ENCODE measurements at places on chromosomes 13 and 19.

GRCh38 chr13:48429886-48430285 lies 17.0 kb upstream of the LPAR6 start:
- DNase-seq = no peak

DNA sequence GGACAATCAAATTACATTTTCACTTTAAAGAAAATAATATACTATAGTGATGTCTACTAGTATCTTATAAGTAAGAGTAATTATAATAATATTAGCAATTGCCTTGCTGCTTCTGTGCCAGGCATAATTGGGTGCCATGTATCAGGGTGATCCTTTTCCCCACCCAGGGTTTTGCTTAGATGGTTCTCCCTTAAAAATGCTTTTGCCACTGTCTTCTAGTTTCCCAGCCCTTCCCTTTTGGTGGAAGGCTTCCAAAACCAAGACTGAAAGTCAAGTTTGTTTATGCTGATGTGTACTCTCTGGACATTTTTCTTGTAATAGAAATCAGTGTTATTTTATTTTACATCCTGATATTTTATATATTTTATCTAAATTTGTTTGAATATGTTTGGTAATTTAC lies 77.8 kb downstream of the ITGBL1 start:
- DNase-seq = no peak

DNA sequence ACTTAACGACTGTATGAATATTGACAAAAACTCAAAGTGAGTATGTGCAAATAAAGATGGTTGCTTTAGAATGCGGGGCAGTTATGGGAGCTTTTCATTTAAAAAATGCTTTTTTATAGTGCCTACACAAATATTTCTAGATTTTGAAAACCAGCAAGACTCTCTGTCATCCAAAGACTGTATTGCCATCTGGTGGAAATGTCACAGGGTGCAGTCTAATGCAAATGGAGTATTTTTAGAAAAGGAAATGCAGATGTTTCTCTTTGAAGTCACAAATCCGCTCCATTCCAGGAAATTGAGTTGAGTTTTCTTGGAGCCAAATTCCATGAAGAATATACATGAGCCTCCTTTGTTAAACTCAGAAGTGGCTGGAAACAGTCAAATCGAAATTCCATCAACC lies 2.3 kb upstream of the C1QTNF9B start:
- no peak for DNase-seq

- no peak for DNase-seq
These were observed 1.8 kb downstream of the FREM2 start for GRCh38 chr13:38688674-38689073.

GRCh38 chr13:30370916-30371521 lies 51.3 kb upstream of the UBE2L5 start:
- DNase-seq = no peak

- DNase-seq = no peak
These were observed 20.4 kb upstream of the ATP8A2 start for GRCh38 chr13:25351404-25351803.

GRCh38 chr13:39770221-39771090 lies 115.0 kb downstream of the COG6 start:
- no peak for DNase-seq

- no peak for DNase-seq
These were observed 39.1 kb downstream of the USP12 start for GRCh38 chr13:27132538-27132937.

DNA sequence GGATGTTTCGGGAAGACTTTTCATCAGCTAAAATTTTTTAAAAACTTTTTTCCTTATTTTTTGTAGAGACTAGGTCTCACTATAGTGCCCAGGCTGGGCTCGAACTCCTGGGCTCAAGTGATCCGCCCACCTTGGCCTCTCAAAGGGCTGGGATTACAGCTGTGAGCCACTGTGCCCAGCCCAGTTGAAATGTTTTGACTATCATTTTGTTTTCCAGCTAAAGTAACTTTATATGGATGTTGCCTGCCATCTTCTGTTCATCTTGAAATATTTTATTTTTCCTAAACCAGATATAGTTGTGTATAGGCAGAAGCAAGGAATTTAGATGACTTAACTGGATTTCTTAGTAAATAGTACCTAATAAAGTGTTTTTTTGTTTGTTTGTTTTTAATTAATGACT lies 7.0 kb downstream of the CAB39L start:
- DNase-seq = no peak

DNA sequence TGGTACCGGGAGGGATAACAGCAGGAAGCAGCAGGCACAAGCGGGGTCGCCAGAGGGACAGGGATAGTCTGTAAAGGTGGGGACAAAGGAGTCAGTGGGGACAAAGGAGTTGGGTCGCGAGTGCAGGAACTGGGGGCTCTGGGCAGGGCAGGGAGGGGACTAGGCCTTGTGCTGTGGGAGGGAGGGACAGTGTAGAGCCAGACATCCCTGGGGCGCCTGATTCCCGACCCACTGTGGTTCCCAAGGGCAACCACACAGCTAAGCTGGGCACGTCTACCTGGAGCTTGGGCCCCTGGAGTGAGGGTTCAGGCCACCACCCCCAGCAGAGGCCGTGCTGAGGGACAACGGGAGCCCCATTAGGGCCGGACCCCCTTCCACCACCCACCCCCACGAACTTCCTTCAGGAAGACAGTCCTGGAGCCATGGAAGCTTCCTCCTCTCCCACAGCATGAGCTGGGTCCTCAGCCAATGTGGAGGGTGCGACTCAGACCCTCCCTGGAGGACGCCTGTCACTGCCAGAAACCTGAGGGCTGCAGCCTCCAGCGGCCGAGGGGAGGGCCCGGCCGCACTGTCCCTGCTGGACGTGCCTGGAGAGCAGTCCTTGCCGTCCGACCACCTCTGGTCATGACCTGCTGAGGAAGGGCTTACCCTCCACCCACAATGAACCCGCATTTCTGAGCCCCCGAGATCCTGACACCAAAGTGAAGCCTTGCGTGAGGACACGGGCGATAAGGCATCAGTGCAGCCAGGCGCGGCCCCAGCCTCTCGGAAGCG lies 77.9 kb downstream of the SPACA7 start:
- DNase-seq = no peak

DNA sequence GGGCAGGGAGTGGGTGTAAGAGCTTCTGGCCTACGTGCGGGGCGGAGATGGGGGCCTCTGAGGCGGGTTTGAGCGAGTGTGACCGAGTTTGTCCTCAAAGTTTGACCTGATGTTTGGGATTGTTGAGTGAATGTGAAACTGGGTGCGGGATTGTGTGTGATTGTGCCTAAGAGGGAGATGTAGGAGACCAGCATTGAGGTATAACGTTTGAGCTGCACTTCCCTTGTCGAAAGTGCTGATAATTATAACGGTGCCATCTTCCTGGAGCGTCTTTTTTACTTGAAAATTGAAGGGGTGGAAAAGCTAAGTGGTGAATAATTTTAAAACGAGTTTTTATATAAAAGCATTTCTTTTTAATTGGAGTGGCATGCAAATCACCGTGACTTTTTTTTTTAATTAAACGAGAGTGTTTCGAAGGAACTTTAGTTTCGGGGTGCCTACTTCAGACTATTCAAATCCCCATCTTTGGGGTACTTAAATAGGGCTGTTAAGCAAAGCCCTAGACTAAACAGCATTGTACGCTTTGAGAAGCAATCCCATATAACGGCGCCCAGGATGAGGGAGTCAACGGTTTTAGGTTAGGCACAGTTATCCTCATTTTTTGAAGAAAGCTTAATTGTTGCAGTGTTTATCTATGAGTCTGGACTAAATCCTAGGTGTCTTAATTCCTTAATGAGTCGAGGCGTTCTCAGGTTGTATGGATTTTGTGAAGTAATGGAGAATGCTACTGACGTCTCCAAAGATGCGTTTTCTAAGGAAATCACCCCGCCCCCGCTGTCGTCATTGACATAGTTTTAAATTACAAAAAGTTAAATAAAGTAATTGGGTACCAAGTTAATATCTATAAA lies 594 bp downstream of the ZNF146 start:
- peak; percentile 35 for DNase-seq

DNA sequence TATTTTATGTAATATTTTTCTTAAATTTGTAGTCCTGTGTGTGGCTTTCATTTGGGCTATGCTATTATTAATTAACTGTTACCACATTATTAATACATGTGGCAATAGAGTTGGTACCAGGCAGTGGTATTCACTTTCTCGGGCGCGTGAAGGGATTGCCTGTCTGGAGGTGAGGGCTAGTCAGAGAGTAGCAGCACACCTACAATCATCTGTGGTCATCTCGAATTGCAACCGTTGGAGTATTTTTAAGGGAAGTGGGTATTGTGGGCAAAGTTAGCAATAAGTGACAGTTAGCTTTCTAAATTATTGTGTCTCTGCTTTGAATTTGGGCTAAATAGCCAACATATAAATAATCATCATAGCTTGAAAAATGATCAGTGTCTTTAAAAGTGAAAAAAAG lies 20.0 kb upstream of the GPR18 start:
- DNase-seq = no peak

- no peak for DNase-seq
These were observed 1.8 kb upstream of the KCTD15 start for GRCh38 chr19:33794683-33795369.

DNA sequence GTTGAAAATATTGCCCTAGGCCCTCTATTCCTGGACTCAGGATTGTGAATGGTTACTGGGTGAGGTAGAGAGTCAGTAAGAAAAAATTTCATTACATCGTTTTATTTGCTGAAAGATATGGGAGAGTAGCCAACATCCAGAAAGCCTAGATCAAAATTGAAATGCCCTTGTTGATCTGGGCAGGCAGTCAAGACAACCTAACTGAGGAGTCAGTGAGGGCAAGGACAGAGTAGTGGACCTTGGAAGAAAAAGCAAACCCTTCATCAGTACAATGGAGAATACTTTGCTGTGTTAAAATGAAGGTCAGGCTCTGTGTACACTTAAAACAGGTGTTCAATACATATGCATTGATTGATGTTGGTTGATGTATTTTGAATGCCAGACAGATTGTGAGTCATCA lies 576.7 kb downstream of the OLFM4 start:
- DNase-seq = no peak

- no peak for DNase-seq
These were observed 44.3 kb downstream of the SLC7A1 start for GRCh38 chr13:29551214-29551613.

DNA sequence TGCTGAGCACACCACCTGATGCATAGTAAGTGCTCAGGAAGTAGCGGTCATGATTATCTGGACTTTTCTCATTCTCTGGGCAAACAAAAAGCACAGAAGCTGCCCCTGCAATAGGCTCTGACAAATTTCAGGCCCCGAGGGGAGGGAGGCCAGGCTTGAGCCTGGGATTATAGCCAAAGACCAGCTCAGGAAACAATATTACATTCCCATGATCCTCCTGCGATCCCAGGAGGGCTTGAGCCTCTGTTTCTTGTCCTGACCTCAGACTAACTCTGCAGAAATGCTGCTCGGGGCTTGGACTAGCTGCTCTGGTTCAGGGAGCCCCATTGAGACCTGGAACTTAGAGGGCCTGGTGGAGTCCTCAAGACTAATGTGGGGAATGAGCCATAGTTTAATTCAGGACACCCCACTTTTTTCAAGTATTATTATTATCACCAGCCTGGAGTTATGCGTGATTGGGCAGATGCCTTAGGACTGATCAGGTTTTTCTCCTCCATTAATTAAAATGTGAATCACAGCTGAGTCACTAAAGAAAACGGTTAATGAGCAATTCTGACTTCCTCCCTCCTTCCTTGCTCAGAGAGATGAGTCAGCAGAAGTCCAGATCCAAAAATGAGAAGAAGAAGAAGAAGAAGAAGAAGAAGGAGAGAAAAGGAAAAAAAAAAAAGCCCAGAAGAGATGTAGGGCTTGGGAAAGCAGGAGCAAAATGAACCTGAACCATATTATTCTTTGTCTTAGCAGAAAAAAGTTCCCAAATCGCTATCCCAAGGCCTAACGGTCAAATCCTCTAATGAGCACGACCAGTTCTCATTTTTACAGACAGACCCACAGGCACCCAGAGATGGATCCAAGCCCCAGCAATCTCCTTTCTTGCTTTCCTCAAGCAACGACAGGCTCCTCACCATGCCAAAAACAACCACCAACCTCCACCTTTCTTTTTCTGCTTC lies 107.2 kb downstream of the CACNA1A start:
- DNase-seq = no peak

DNA sequence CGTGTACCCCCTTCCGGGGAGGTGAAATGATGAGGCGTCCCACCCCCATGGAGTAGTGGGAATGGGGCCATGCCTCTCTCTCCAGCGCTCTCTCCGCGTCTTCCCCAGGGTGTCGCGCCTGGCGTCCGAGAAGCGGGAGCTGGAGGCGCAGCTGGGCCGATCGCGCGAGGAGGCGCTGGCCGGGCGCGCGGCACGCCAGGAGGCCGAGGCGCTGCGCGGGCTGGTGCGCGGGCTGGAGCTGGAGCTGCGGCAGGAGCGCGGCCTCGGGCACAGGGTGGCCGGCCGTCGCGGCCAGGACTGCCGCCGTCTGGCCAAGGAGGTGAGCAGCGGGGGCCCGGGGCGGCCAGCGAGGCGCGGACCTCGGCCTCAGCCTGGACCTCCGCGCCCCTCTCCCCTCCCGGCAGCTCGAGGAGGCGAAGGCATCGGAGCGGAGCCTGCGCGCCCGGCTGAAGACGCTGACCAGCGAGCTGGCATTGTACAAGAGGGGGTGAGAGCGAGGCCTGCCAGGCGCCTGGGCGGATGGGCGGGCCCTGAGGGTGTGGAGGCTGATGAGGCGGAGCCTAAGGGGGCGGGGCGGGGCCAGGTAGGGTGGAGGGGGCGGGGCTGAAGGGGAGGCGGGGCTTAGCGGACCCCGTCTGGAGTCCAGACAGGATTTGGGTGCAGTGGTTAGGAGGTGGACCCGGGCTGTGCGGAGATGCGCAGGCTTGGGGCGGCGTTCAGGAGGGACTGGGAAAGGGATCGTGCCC lies 7.7 kb downstream of the PGLYRP1 start:
- peak; percentile 67 for DNase-seq

DNA sequence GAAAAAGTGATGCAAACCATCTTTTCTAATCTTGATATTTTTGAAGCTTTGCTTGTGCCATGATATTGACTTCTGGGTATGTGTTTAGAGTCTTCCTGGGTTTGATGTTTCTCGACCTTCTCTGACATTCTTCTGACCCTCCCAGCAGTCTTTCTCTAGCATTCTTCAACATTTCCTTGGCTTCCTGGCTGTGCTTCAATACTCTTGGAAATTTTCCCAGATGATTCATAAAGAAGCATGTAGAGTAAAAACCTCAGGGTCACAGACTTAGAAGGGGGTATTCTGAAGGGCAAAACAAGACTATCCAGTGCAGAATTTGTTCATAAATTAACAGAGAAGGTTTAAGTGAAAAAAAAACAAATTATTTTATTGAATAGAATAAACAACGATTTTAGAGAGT lies 946.3 kb upstream of the PCDH9 start:
- no peak for DNase-seq

GRCh38 chr19:17965370-17966128 lies 1.4 kb upstream of the KCNN1 start:
- no peak for DNase-seq

GRCh38 chr19:35562336-35562735 lies 1.1 kb downstream of the ATP4A start:
- no peak for DNase-seq

- DNase-seq = no peak
These were observed 75.2 kb upstream of the MCF2L start for GRCh38 chr13:112893570-112894422.

GRCh38 chr13:41137241-41137640 lies 4.6 kb upstream of the KBTBD6 start:
- no peak for DNase-seq

GRCh38 chr19:46861691-46862502 lies 1.1 kb downstream of the ARHGAP35 start:
- DNase-seq = no peak
